ENCODE measurements at places on chromosomes 3 and 15.
A peak's percentile ranks its signal among the peaks of the same experiment; 100 is the strongest.

GRCh38 chr15:76100361-76100760 is 40.6 kb downstream of the TMEM266 start:
- no peak for DNase-seq

GRCh38 chr3:99658274-99658673 is 19.9 kb downstream of the COL8A1 start:
- no peak for DNase-seq

GRCh38 chr15:73190189-73190601 is 137.9 kb downstream of the NEO1 start:
- no peak for DNase-seq

- DNase-seq, result no peak
Observed at GRCh38 chr3:42685891-42686820, 819 bp downstream of the KLHL40 start.

DNA sequence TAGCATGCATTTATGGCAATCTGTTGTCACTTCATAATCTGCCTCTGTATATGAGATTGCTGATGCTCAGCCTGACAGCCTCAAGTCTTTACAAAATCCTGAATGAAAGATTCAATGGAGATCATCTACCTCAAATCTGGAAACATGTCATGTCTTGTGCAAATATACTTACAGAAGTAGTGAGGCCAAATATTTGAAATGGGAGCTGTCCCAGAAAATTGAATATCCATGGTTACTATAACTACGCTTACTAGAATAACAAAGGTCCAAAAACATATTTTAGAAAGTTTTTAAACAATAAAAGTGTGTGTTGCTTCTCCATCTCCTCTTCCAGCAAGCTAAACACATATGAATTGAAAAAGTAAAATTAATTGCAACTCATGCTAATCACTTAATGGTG is 133.2 kb upstream of the DPH6 start:
- no peak for DNase-seq

- DNase-seq, result no peak
Observed at GRCh38 chr3:98567666-98568270, 25.6 kb downstream of the CPOX start.

DNA sequence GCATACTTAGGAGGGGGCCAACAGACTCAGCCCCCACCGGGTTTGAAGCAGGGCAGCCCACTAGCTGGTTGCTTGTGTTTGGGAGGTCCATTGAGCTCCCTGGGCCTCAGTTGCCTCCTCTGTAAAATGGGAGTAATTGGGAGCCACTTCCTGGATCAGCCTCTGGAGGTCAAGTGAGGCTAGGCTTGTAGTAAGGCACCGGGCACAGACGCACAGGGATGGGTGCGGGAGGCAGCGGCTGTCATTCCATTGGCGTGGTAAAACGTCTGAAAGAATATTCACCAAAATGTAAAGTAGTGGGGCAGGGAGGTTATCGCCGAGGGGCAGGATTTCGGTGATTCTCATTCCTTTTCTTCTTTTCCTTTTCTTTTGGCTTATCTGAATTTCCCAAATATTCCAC is 64.6 kb downstream of the TLE3 start:
- no peak for DNase-seq

- no peak for DNase-seq
Observed at GRCh38 chr3:114308830-114309229, 15.0 kb downstream of the TIGIT start.

GRCh38 chr3:38826001-38826400 is 10.0 kb upstream of the SCN10A start:
- no peak for DNase-seq

DNA sequence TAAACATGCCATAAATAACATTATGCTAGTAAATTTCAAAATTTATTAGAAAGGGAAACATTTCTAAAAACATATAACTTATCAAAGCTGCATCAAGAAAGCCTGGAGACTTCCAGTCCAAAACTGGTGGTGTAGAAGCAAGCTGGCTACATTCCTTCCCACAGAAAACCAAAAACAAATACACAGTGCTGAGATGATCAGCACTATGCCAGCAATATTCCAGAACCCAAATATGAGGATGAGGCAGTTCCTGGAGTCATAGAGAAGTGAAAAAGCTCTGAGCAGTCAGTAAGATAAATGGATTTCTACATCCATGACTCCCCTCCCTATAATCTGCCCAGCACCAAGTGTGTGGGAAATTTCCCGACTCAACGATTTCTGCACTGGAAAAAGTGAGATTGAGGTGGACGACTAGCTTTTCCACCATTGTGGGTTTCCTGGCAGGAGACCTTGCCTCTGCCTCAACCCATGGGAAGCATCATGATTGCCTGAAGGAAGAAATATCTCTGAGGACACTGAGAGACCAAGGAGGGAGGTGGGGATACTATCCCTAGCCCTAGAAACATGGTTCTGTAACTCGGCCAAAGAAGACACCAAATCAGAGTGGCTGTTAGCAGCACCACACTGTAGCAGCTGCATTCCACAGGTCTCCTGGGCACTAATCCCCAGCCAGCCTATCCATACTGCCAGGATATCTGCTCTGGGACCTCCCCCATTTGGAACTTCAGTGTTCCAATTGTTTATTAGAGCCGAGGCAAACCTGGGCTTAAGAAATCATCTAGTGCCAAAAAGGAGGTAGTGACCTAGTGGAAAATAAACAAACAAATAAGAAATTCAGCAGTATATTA is 11.8 kb upstream of the CLN6 start:
- DNase-seq, result no peak

DNA sequence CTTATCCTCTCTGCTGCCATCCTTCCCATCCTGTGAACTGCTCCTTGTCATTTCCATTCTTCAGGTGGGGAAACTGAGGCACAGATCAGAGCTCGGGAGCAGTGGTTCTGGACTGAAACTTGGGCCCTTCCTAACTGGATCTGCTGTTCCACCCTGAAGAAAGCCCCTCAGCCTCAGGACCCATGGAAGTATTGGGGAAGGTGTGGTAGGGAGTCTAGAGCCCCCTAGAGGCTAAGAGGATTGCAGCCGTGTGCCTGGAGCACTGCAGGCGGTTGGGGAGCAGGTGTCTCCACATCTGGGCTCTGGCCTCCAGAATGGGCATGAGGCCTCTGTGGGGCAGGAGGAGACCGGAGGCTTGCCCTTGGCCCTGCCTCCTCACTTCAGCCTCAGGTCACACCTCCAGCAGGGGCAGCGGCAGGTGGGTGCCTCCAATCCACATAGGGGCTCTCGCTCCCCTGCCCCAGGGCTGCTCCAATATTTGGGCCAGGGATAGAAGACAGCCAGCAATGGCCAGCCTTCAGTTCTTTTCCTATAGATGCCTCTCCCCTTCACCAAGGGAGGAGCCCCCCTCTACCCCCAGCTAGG is 28.1 kb downstream of the DNAJB8 start:
- DNase-seq, result no peak

DNA sequence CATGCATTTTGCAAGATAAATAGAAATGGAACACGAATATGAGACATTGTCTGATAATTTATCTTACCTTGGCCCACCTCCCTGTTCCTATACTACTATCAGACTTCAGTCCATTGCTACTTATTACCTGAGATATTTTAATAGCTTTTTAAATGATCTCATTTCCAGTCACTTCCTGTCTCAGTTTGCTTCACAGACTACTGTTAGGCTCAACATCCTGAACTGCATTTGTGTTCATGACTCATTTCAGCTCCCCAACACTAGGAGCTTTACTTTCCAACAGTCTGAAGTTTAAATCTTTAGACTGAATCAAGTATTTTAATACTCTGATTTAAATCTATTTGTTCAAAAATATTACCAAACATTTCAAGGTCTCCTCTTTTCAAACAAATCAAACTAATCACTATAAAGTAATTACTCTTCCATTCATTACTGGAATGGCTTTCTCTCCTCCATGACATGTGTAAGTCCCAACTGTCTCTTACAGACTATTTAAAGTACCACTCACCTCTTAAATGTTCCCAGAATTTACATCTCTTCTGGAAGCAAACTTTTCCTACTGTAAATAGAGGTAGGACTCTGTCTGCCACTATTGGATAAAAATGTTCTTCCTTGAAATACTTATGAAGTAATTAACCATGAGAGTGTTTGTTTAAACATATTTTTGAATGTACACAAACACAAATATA is 1277.6 kb downstream of the ZPLD1 start:
- no peak for DNase-seq

- no peak for DNase-seq
Observed at GRCh38 chr3:34102288-34102687, 303.9 kb downstream of the PDCD6IP start.

GRCh38 chr3:146539315-146539714 is 5.1 kb downstream of the PLSCR1 start:
- no peak for DNase-seq

- DNase-seq, result no peak
Observed at GRCh38 chr3:100075196-100075595, 39.1 kb downstream of the FILIP1L start.

DNA sequence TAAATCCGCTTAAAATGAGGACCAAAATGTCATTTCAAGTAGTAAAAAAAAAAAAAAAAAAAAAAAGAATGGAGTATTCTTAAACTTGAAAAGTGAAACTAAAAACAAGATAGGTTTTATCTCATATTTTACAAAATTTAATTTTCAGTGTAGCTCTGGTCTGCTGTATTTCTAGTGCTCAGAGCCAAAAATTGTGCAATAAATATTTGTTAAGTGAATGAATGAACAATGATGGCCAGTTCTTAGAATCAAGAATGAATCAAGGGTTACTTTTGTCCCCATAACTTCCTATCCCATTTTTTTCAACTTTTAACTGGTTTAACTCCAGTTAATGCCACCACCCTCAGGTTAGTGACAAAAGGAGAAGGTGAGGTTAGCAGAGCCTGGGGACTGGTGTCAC is 214.4 kb downstream of the ABHD5 start:
- DNase-seq, result no peak

- no peak for DNase-seq
Observed at GRCh38 chr3:115695090-115695489, 71.8 kb downstream of the GAP43 start.

DNA sequence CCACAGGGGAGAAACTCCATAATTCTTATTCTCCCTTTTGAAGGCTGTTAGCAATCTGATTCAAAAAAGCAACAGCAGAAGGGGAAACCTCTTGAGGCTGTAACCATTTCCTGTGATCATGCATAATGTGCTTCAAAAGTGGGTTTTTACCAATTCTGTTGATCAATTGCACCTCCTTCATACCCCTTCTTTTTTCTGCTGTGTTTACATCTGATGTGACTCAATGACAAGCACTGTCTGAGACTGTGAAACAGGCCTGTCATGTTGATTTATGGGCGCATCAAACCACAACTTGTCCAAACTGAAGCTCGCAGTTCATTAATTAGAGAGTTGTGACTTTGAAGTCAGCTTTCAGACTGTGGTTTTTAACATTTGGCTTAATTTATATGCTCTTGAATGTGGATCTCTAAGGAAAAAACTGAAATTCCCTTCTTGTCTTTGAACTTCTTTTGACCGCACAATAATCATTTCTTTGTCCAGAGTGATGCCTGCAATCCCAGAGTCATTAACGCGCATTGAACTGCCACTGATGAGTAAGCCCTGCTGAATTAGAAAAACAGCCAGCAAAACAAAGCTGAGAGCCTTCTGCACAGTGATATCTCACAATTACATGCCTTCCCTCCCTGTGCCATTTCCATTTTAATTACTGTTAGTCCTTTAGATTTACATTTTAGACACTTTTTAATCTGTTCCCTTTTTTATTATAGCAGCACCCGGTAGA is 532.8 kb downstream of the FOXP1 start:
- DNase-seq, result no peak

GRCh38 chr3:43132870-43133636 is 27.2 kb upstream of the POMGNT2 start:
- peak; percentile 32 for DNase-seq

DNA sequence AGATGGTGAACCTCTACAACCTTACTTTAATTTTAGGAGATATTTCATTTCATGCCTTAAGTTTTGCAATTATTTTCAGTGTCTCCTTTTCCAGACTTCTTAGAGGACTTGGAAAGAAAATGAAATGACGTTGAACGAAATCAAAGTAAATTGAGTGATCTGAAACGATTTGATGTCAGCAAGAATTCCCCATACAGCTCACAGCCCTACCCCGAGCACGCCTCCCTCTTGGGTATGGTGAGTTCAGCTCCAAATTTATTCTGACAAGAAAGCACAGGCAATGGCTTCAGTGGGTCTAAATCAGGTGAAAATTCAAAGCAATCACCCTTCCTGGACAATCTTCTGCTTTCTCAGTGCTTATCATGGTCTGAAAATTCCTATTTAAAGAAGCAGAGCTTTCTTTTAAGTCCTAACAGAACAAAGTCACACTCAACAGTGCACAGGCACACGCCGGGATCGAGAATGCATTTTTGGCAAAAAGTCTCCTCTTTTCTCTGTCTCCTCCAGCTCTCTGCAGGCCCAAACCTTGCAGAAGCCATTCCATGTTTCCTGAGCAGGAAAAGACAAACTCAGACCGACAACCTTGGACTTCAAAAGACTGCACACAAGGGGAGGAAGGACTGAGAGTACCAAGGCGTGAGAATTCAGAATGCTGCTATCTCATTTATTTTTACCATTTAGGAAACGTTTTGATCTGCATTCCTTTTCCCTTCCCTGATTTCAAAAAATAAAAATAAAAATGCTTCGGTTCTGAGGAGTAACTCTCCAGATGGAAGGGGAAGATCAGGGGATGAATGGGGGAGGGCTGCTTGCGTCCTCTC is 72.0 kb downstream of the CCNL1 start:
- no peak for DNase-seq

- DNase-seq, result no peak
Observed at GRCh38 chr3:46935168-46935858, 41.2 kb downstream of the CCDC12 start.

GRCh38 chr3:13332158-13332557 is 88.0 kb downstream of the NUP210 start:
- DNase-seq, result no peak

- DNase-seq, result no peak
Observed at GRCh38 chr15:48984811-48985352, 21.2 kb upstream of the SHC4 start.

DNA sequence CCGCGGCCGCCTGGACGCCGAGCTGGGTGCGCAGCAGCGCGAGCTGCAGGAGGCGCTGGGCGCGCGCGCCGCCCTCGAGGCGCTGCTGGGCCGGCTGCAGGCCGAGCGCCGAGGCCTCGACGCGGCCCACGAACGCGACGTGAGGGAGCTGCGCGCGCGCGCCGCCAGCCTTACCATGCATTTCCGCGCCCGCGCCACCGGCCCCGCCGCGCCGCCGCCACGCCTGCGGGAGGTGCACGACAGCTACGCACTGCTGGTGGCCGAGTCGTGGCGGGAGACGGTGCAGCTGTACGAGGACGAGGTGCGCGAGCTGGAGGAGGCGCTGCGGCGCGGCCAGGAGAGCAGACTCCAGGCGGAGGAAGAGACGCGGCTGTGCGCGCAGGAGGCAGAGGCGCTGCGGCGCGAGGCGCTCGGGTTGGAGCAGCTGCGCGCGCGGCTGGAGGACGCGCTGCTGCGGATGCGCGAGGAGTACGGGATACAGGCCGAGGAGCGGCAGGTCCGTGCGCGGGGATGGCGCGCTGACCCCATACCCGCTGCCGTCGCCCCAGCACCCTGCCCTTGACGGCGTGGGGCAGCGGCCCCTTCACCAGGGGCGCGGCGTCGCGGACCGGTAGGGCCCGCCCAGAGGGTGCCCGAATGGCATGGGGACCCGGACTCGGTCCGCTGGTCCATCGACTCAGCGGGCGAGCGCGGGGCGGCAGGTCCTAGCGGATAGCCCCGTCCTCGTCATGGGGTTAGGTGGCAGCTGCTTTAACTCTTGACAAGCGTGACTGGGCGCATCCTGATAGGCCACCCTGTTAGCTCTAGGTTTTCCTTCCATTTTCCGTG is 848 bp downstream of the SYNM start:
- DNase-seq, result no peak

Data from nucleus accumbens (tissue), 56 donors.